ENCODE measurements at places on chromosomes 11 and 22.
A peak's percentile ranks its signal among the peaks of the same experiment; 100 is the strongest.

DNA sequence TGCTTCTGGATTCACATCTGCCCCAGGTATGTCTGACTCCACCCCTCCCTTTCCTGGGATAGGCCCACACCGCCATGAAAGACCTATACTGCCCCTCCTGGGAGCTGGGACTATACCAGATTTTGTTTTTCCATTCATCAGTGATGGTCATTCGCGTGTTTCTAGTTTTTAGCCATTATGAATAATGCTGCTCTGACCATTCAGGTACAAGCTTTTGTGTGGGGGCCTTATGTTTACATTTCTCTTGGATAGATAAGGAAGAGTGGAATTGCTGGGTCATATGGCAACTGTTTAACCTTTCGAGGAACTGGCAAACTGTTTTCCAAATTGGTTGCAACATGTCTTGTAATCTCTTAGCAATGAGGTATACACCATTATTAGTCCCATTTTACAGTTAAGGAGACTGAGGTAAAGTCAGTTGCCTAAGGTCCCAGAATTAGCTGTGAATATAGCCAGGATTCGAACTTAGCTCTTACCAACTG is 1.2 kb upstream of the TBC1D10A start:
- no peak for DNase-seq

GRCh38 chr11:64100782-64101353 is 65.0 kb downstream of the MACROD1 start:
- no peak for DNase-seq

- no peak for DNase-seq
Observed at GRCh38 chr11:45076761-45077160, 69.7 kb upstream of the PRDM11 start.

- no peak for DNase-seq
Observed at GRCh38 chr11:122897606-122898210, 15.1 kb downstream of the JHY start.

DNA sequence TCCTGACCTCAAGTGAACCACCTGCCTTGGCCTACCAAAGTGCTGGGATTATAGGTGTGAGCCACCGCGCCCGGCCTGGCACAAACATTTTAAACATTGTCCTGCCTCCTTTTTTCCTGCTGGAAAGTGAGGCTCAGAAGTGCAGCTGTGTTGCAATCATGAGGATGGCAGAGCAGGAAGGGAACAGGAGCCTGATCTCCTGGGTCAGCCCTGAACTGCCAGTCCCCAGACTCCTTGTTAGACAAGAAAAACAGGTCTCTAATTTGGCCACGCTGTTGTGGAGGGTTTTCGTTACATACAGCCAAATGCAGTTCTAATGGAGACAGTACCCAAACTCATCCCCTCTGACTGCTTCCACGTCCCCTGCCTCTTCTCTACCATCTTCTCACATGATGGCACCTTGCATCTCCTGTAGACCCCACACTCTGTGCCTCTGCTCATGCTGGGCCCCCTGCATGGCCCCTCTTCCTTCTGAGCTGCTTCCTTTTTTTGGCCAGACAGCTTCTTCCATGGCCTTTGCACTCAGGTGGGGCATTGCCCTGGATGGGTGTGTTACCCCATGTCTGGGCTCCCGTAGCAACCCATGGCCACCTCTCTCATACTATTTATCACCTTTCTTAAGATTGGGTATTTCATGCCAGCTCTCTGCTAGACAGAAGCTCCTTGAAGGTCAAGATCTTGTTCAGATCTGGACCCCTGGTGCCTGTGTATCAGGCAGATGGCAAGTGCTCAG is 227.1 kb downstream of the CEP164 start:
- no peak for DNase-seq

DNA sequence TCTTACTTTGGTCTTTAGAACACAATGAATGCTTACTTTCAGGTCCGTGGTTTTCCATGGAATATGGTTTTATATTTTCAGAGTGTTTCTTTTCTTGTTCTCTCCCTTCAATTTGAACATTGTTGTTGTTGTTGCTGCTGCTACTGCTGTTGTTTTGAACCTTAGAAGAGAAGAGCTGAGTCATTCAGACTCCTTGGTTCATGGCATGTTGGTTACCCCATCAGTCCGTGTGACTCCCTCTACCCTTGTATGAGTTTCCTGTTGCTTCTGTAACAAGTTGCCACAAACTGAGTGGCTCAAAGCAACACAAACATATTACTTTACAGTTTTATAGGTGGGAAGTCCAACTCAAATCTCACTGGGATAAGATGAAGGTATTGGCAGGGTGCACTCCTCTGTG is 511.0 kb downstream of the INSC start:
- DNase-seq = no peak

- no peak for DNase-seq
Observed at GRCh38 chr22:34620161-34620560, 445.8 kb upstream of the ISX start.

DNA sequence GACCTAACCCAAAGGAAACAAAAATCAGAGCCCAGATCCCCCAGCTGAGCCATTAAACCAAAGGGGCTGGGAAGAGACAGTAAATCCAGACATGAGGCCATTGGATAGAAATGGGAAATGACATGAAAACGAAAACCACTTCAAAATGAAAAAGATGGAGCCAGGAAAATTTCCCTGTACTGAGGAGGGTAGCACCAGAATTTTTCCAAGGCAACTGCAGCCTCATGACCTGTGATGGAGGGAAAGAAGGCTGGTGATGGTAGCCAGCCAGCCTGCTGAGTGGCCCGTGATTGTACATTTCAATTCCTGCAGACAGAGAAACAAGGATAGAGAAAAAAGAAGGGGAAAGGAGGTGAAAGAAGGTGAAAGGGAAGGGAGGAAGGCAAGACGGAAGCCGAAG is 268.4 kb upstream of the PLET1 start:
- DNase-seq = no peak

DNA sequence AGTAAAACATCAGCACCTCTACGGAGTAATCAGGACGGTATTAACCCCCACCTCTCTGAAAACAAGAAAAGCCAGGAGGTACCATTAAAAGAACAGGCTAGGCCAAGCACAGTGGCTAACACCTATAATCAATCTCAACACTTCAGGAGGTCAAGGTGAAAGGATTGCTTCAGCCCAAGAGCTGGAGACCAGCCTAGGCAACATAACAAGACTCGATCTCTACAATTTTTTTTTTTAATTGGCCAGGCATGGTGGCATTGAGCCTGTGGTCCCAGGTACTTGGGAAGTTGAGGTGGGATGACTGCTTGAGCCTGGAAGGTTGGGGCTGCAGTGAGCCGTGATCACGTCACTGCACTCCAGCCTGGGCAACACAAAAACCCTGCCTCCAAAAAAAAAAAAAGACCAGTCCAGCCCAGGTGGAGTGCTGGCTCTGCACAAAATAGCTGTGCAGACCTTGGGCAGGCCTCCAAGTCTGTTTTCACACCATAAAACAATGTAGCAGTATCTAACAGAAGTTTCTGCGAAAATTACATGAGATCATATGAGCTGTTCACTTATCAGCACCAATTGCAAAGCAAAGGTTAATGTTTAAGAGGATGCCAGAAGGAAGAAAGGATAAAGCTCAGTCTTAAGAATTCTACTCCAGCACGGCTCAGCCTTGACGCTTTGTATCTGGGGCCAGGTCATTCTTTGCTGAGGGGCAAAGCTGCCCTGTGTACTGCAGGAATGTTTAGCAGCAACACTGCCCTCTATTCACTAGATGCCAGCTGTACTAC is 14.8 kb downstream of the CHKA start:
- DNase-seq = no peak

DNA sequence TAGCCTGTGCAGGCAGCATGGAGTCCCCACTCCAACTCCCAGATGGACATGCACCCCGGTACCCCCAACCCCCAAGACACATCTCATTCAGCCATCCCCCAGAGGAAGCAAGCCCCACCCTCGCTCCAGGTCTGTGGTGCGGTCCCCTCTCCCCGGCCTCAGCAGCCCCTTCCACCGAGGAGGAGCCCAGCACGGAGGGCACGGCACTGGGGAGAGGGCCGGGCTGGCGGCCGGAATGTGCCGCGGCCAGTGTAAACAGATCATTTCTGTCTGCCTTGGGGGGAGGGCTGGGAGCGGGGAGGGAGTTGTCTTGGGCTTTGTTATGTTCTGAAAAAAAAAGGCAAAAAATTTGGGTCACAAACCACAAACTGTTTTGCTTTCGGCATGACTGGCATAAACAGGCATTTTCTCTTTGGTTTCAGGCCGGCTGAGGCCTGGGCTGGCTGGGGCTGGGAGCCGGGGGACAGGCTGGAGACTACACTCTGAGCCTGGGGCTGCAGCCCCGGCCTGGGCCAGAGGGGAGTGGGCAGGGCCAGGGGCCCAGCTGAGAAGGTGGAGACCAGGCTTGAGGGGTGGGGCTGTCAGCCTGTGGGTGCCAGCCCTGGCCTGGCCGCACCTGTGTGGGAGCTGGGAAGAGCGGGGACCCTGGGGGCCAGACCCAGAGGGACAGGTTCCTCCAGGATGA is 16.8 kb downstream of the IGF2 start:
- no peak for DNase-seq

DNA sequence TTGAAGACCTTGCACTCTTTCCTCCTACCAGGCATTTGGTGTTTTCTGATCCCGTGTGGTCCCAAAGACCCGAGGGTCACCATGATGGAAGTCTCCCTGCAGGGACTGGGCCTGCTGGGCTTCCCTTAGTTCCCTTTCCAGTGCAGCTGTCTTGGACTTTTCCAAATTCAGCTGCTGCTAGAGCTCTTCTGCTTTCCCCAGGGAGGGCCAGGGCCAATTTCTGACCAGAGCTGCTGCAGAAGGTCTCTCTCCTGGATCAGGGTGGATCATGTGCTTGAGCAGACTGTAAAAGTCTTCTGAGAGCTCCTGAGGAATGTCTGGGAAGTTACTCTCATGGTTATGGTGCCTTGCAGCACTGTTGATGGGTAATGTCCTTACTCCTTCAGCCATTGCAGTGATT is 23.2 kb downstream of the LDLRAD3 start:
- DNase-seq = no peak

- DNase-seq = no peak
Observed at GRCh38 chr22:40498420-40499208, 128.2 kb downstream of the SGSM3 start.

- no peak for DNase-seq
Observed at GRCh38 chr11:9977554-9977953, 313.7 kb downstream of the SWAP70 start.

- DNase-seq = peak; percentile 9
Observed at GRCh38 chr22:44931077-44931540, 78.7 kb downstream of the PHF21B start.

DNA sequence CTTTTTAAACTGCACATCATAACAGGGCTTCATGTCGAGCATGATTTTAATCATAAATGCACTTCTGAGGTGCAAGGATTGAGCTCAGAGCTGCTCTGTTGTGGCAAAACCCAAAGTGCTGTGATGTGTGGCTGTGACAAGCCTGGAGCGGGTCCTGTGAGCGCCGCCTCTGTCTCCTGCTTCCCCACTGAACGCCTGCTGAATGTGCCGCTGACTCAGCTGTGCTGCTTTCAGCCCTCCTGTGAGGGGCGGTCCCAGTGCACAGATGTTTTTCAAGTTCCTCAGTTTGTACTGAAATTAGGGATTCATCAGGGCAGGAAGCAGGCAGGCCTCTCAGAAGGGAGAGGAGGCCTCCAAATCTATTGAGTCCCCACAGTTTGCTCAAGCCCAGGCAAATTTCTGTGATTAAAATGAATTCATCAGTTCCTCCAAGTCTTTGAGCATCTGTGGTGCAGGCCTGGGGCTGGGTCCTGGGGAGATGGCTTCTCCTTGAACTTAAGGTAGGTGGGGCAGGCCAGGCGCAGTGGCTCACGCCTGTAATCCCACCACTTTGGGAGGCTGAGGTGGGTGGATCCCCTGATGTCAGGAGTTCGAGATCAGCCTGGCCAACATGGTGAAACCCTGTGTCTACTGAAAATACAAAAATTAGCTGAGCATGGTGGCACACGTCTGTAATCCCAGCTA is 3.0 kb upstream of the GTSE1 start:
- peak; percentile 22 for DNase-seq

- no peak for DNase-seq
Observed at GRCh38 chr11:99614352-99614751, 593.6 kb downstream of the CNTN5 start.

GRCh38 chr11:104572279-104572678 is 326.0 kb downstream of the CASP12 start:
- DNase-seq = no peak

DNA sequence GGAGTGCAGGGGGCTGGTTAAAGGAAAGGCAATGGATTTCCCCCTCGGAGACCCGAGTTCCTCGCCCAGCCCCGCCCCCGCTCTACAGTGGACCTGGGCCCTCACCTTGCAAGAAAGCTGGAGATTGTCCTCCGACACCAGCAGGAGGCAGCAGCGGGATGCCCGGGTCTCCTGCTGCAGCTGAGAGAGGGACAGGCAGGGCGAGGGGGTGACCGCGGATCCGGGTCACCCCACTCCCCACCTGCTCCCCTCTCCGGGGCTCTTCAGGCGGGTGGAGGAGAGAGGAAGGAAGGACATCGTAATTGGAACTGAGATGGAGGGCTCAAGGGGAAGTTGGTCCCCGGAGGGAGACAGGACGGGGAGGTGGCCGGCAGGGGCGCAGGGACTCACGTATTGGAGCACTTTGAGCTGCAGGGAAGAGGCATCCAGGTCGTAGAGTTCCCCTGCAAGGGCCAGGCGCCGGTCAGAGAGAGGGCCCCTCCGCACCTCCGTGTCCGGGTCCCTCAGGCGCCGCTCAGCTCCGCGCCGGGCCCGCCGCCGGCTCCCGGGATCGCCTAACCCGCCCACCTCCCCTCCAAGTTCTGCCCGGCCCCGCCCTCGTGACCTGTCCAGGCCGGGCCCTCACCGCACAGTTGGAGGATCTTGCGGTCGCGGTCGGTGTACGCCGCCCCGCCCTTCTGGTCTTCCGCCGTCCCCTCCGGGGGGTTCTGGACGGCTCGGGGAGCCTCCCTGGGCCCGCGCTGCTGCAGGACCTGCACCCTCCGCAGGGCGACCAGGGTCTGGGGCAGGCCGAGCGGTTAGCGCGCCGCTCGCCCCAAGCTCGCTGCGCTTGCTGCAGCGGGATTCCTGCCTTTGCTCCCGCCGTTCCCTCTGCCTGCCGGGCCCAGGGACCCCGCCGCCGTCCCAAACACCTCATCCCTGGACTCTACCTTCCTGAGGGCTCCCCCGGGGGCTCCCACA is 84.1 kb downstream of the PDE2A start:
- DNase-seq = peak; percentile 26

- DNase-seq = no peak
Observed at GRCh38 chr11:12808519-12808918, 134.3 kb downstream of the TEAD1 start.

Data from hippocampal formation (tissue), 2 donors.